ENCODE measurements at places on chromosomes 7 and 10.

GRCh38 chr10:131641231-131641630 lies 259.6 kb upstream of the PPP2R2D start:
- no peak for DNase-seq

DNA sequence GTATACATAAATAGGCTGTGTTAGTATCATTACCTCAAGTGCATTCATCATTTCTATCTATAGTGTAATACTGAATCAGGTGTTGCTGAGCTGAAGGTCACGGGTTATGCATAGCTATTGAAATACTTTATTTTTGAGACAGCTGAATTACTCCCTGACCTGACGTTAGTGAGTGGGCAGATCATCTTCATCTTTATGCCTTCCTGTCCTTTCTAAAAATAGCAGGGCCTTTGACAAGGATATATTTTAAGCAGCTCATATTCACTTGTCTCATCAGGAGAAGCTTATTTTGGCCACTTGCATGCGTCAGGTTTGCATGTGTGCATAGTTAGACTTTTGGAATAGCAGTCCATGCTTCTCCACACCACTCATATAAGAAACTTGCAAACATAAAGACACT lies 63.6 kb upstream of the DKK1 start:
- no peak for DNase-seq

DNA sequence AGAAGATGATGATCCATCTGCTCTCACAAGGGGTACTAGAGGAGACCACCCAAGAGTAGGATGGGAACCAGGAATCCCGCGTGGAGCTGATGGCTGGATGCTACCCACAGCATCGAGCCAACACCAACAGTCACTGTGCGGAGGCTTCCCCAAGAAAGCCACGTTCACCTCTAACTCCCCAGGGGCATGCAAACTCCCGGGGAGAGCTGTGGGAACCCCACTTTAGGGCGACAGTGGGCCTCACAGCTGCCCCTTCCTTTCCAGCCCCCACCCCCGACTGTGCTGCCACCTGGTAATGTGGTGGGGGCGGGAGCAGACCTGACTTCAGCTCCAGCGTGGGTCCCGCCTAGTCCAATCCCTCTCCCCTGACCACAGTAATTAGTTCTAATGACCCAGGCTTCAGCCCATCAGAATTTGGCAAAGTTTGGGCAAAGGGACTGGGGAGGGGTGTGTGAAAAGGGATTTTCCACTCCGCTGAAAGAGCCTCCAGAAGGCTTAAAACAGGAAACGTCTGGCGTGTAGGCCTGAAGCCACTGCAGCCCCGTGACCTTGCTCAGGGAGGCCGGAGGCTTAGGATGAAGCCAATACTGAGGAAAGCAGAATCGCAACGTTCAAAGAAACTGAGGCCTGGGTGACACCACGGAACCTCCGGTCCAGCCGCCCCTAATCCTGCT lies 20.3 kb downstream of the ASB13 start:
- DNase-seq: no peak

DNA sequence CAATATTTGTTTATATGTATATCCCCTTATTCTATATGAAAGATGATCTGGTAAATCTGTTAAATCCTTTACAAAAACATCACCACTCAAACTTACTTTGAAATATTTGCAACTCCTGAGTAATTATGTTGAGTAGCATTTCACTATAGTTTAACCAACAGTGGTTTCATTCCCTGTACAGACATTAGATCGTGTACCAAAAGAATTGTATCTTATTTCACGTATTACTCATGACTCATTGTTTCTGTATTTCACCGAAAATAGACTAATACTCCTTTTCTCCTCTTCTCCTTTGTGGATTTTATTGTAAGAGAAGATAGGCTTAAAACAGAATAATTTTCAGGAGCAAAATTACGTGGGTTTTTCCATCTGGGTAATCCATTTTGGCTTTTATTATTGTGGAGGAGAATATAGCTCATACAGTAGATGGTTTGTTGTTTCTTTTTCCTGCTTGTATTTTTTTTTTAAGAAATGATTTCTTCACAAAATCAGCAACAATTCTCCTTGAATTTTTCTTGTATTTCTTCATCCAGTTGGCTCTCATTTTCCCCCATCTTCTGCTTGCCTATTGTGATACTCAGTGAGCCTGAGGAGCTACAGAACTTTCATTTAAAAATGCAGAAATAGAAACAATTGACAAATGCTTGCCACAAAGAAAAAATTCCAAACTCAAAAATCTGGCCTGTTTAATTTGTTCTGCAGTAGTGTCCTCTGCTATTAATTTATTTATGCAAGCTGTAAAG lies 90.6 kb upstream of the OIT3 start:
- DNase-seq: peak; percentile 59

GRCh38 chr7:157019718-157020451 lies 9.4 kb upstream of the MNX1 start:
- DNase-seq: no peak

GRCh38 chr7:117004899-117005298 lies 51.6 kb downstream of the ST7 start:
- no peak for DNase-seq

- DNase-seq: no peak
Observed at GRCh38 chr7:143387156-143387975, 6.2 kb downstream of the ZYX start.

DNA sequence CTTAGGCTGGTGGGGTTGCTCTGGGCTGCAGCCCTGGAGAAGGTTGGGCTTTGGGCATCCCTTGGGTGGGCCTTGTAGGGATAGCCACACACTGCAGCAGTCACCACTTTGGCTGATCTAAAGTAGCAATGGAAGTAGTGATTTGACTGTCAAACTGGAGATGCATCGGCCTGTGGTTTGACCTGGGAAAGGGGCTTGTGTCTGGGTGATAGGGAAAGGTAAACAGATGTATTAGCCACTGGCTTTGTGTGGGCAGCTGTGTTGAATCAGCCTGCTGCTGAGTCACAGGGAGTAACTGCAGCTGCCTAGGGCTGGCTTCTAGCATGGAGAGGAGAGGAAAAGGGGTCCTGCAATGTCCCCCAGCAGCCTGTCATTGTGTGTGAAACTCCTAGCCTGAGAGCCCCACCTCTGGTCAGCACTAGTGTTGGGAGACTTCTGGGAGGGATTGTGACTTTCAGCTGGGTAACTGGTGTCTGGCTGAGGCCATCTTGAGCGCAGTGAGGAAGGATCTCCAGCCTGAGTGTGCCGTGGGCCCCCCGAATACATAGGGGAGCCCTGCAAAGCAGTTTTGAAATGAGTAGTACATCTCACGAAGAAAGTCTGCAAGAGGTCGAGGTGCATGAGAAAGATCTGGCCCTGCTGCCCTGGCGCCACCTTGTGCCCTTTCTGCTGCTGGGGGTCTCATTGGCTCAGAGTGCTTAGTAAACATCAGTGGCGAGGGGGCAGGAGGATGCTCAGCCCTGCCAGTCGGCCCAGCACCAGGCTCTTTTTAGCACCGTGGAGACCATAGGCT lies 117.3 kb downstream of the FANK1 start:
- peak; percentile 31 for DNase-seq

- no peak for DNase-seq
Observed at GRCh38 chr7:42139751-42140150, 97.3 kb downstream of the GLI3 start.

GRCh38 chr10:113177156-113177935 lies 227.3 kb downstream of the TCF7L2 start:
- no peak for DNase-seq

GRCh38 chr7:158408318-158408920 lies 179.2 kb downstream of the PTPRN2 start:
- no peak for DNase-seq

DNA sequence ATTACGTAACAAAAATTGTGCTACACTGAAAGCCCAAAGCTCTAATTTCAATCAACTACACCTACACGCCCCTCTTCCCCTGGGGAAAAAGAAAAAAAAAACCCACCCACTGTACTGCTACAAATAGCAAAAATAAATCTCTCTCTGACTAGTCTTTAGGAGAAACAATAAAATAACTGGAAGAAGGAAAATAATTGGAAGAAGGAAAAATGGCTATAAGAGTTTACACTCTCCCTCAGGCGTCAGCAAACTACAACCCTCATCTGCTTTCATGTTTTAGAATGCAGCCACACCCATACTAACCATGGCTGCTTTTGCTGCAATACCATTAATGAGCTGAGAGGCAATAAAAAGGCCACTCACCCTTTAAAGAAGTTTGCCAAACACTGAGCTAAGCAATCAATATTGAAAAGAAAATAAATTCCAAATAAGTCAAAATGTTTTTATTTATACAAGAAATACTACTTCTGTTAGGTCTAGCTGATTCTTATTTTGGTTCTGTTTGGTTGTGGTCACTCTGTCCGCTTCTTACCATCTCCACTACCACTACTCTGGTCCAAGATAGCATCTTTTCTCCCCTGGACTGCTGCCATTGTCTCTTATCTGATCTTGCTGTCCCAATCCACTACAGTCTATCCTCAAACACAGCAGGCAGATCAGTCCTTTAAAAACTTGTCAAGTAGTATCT lies 3.8 kb downstream of the MINDY3 start:
- DNase-seq: no peak

DNA sequence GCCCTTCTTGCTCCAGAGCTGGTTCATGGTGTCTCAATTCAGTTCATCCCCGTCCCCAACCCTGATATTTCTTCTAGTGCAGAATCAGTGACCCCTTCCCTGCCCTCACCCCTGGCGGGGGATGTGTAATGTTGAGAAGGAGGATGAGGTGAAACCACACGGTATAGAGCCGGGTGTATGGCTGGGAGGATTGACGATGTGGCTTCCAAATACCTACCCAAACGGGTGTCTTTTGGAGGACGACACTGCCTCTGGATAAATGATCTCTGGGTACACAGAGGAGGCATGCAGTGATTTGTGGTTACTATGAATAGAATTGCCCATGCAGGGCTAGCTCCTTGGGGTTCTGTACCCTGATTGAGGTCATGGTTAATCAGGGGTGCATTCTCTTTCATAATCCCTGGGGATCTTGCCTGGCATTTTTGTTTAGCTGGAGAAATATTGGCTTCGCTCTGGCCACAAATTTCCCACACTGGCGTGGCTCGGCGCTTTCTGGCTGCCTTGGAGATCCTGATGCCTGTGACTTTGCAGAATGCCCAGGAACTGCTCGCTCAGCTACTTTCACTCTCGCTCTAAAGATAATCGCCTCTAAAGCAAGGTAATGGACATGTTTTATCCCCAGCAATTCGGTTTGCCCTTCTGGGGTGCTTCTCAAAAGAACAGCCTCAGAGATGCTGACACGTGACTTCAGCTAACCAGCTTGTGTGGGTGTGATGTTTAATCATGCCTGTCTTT lies 89.2 kb downstream of the RBM20 start:
- no peak for DNase-seq

DNA sequence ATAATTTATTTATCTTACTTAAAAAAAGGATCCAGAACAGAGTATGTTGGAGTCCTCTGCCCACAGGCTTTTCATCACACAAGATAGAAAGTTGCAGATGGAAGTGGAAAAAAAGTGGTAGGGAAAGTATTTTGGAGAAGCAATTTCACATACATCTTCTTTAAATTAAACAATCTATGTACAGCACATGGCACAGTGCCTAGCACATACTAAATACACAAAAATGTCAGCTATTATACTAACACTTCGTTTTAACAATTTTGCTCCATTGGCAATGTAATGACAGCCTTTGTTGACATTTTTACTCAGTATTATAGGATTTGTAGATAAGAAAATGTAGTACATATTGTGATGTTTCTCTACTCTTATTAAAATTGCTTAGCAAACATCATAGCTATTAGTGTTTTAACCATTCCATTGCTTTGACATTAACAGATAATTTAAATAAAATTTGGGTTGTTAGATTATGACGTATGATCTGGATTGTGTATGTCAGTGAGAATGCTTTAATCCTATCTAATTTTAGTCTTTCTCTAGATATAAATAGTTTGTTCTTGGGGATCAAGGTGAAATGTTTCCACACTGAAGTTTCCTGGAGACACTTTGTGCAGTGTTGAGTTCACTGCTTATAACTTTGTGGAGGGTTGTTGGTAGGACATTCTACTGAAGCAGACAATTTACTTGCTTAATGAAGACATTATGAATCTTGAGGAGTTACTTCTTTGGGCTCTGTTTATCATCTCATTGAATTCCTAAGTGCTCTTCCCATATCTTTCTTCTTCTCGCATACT lies 202.8 kb upstream of the DKK1 start:
- DNase-seq: no peak

DNA sequence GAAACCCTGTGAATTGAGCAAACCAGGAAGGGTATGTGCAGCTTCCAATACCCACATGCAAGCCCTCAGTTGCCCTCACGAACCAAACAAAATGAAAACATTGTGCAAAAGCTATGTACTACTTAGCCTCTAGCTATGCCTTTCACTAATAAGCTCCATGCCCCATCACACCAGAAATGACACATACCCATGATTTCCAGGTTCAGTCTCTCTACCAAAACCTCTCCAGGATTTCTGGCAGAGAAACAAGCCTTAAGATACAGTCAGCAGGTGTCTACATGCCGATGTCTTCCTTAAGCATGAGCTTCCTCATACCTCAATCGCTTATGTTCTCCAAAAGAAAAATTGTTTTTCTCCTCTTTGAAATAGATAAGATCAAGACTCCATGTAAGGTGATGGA lies 527.8 kb upstream of the AUTS2 start:
- no peak for DNase-seq

DNA sequence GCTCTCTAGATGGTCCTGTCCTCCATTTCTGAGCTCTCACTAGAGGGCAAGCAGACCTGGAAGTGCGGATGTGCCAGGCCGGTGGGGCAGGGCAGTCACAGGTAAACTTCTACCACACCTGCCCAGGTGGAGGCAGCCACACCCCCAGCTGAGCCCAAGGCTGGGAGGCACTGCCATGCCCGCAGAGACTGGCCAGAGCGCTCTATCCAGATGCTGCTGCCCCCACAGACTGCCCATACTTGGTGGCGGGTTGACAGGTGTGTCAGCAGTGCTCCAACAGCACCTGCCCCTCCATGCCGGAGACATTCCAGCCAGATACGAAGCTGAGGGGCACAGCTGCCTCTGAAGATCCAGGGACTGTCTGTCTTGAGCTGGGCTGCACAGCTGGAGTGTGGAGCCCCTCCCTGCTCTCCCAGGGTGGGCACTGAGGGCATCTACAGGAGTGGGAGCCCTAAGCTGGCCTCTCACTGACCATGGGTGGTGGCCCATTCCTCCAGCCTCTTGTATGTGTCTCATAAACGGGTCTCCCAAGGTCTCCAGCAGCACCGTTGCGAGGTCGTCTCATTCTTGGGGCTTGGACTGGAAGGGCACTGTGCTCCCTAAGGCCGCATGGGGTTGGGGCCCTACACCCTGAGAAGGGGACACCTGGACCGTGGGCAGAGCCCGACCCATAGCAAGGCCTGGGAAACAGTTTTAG lies 38.2 kb upstream of the PPIF start:
- no peak for DNase-seq

DNA sequence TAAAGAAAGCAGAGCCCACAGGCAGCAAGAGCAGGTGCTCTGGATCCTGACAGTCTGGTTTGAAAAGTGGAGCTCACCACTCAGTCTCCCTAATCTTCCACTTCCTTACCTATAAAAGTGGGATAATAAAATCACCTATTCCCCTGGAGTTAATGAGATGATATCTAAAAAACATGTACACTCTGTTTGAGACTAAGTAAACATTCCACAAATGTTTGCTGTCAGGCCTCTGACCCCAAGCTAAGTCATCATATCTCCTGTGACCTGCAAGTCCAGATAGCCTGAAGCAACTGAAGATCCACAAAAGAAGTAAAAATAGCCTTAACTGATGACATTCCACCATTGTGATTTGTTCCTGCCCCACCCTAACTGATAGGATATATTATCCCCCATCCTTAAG lies 1324.5 kb downstream of the XPNPEP1 start:
- no peak for DNase-seq

GRCh38 chr7:111357691-111358090 lies 204.6 kb downstream of the IMMP2L start:
- DNase-seq: peak; percentile 34

GRCh38 chr7:92872701-92873100 lies 36.3 kb upstream of the CDK6 start:
- DNase-seq: peak; percentile 66

GRCh38 chr7:13949445-13949844 lies 40.0 kb downstream of the ETV1 start:
- no peak for DNase-seq

Measured in fibroblast of gingiva (primary cell).